ENCODE measurements at places on chromosomes 7 and 10.

DNA sequence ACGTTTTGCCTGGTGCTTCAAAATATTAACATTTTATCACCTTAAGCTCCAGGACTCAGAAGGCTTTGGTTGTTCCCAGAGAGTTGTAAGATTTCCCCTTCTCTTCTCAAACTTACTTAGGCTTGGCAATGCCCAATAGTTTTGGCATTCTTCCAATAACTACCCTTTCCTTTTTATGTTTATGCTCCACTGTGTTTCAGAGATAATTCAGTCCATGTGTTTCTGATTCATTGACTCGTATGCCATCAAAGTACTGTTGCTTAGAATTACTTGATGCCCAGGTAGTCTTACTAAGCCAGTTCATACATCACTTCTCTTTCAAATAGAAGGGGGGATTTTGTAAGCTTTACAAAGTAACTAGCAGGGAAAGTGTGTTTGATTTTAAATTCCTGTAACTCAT is 66.6 kb downstream of the AGMO start:
- ATAC-seq, result no peak

DNA sequence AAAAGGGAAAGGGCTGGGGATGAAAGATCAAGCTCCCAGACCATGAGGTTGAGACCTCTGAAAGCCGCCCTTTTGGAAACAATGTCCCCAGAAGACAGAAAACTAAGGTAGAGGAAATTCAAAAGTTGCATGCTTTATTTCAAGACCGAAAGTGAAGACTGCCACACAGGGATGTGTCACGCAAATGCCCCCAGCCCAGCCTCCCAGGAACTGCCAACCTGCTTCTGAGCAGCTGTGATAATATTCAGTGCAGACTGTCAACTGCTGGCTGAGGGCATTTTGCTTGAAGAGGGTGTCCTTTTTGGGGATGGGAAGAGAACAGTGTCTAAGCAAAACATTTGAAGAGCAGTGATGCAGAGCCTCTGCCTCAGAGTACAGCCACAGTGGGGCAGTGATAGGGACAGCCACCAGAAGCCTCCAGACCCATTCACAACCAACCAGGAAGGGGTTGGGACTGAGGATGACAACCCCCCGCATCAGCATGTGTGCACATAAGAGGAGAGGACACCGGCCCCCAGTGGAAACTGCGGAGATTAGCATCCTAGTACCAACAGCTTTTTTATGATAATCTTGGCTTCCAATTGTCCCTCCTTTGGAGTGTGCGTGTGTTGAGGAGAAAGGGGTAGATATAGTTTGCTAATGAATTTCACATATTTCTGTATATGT is 34.7 kb upstream of the NFE2L3 start:
- ATAC-seq, result no peak

- no peak for ATAC-seq
Observed at GRCh38 chr7:82677493-82677892, 233.9 kb upstream of the CACNA2D1 start.

- ATAC-seq, result no peak
Observed at GRCh38 chr10:102322914-102323313, 72.6 kb upstream of the NFKB2 start.

DNA sequence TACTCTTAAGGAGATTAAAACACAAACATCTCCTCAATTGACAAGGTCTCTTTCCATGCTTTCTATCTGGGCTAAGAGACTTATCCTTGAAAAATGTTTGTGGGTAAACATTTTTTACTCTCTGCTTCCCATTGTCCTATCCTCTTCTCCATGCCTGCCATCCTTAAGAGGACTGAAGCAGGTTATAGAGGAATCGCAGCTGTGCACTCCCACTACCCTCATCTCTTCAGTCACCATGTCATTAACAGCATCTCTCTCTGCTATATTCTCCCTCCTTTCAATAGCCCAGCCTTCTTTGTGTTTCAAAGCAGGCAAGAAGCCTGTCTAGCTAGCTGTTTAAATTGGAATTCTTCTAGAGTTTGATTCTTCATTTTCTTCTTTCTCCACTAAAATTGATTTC is 22.6 kb downstream of the COL1A2 start:
- ATAC-seq, result no peak

DNA sequence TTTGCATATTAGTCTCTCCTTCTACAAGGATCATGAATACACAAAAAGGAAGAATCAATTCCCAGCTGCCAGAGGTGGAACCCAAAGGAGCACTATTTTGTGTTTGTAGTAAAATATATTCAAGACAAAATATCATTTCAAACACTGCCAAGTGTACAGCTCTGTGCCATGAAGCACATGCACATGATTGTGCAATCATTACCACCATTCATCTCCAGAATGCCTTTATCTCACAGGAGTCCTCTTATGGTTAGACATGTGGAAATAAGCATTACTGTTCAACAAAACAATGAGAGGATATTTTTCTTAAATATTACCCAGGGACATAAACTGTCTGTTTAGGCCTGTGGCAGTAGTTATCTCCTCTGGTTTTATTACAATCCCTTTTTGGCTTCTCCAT is 151.4 kb upstream of the PPP1R3A start:
- no peak for ATAC-seq

DNA sequence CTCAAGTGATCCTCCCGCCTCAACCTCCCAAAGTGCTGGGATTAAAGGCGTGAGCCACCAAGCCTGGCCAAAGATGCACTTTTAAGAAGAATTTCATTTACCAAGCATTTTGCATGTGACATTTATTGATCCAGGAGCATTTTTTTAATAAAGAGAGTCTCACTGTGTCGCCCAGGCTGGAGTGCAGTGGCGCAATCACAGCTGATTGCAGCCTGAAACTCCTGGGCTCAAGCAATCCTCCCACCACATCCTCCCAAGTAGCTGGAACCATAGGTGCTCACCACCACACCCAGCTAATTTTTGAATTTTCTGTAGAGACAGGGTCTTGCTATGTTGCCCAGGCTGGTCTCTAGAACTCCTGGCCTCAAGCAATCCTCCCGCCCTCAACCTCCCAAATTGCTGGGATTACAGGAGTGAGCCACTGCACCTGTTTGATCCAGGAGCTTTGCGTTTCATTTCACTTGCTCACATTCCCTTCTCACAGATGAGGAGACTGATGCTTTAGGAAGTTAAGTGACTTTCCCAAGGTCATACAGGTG is 4.4 kb upstream of the TBL2 start:
- no peak for ATAC-seq

DNA sequence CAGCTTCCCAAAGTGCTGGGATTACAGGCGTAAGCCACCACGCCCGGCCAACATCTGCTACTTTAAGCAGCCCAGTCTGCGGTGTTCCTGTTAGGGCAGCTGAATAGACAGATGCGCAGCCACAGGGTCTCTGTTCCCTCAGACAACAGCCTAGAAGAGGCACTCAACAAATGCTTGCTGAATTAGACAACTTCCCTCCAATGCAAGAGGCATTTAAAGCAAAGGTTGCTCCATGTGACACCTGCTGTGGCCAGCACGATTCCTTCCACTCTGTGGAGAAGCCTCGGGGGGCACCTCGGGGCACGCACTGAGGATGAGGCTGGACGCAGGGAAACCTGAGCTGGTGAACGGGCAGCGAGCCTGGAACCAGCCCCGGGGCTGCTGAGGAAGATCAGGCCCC is 237.8 kb downstream of the MAD1L1 start:
- ATAC-seq, result no peak

DNA sequence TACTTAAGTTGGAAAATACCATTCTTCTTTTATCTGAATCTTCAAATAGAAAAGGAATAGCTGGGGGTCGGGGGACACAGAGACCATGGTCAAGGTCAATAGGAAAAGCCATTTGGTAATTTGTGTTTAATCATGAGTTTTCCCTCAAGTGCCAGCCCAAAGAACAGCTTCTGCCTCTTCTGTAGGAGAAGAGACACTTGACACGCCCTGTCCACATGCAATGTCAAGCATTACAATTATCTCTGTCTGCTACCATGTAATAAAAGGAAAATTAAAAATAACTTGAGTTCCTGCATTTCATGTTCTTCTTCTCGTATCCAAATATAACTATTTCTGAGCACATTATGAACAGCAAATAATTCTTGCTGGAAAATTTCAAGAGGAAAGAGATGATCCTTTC is 241.7 kb downstream of the IPMK start:
- ATAC-seq, result no peak

DNA sequence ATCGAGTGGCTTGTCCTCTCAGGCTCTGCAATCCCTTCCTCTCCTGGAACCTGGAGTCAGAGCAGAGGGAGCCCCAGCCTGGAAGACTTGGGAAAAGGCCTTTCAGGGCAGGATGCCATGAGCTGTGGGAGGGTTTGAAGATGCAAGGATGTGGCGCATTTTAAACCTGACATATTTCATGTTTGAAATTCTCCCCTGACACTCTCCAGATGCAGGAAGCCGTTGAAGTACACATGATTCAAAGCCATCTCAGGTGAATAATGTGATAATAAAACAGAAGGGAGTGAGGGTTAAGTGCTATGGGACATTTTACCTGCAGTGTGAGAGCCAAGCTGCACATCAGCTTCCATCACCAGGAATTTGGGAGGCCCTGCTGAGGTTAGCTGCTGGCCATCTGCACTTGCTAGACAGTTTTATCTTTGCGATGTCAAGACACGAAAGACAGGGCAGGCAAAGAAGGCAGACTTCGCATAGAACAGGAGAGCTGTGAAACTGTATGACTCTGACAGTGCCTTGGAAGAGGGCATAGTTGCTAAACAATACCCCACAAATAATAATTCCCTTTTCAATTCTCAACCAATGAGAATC is 159.1 kb upstream of the GDF10 start:
- ATAC-seq, result no peak

DNA sequence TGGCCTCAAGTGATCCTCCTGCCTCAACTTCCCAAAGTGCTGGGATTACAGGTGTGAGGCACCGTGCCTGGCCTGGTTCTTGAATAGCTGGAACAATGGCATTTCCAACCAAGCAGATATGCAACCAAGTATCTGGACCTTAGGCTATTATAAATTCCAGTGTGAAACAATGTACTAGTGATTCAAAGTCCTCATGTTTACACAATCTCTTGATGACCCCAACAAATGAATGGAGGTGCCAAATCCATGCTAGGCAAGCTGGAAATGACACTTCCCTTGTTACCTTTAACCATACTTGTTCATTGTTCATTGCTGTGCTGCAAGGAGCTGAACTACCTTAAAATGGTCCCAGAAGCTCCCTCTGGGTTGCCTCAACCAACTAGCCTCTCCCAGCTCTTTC is 282.2 kb upstream of the KLF14 start:
- no peak for ATAC-seq

DNA sequence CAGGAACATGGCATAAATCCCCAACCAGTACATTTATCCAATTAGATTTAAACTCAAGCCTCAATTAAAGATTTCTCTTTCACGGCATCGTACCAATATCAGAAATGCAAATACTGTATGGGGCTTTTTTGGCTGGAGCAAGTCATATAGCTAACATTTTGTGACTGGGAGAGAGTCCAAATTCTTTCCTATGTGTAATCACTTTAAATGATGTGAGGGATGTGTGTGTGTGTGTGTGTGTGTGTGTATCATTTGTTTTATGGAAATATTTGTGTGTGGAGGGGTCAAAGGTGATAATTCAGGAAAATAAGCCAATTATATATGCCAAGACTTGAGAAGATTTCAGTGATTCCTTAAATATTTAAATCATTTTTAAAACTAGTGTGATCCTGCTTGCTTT is 196.6 kb downstream of the TRIL start:
- ATAC-seq, result no peak

- ATAC-seq, result no peak
Observed at GRCh38 chr10:54797636-54798321, 3.3 kb downstream of the PCDH15 start.

- no peak for ATAC-seq
Observed at GRCh38 chr7:27116962-27117886, 13.3 kb downstream of the HOXA4 start.

DNA sequence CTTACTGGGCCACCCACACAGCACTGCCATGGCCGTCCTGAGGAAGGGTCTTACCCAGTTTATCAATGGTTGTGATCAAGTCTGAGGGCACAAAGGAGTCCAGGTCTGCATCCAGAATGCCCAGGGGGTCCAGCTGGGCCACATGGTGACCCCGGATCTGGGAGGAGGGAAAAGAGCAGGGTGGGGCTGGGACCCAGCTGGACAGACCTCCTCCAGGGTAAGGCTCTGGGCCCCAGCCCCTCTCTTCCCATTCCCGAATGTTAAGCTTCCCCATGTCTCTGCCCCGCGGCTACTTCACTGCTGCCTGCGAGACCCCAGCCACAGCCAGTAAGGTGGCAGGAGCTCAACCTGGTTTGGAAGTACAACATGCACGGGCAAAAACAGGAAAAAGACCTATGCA is 9.5 kb downstream of the OGDHL start:
- no peak for ATAC-seq

GRCh38 chr7:140831724-140832123 is 93.0 kb downstream of the BRAF start:
- ATAC-seq, result no peak

GRCh38 chr7:8251195-8251594 is 10.8 kb downstream of the ICA1 start:
- ATAC-seq, result no peak

DNA sequence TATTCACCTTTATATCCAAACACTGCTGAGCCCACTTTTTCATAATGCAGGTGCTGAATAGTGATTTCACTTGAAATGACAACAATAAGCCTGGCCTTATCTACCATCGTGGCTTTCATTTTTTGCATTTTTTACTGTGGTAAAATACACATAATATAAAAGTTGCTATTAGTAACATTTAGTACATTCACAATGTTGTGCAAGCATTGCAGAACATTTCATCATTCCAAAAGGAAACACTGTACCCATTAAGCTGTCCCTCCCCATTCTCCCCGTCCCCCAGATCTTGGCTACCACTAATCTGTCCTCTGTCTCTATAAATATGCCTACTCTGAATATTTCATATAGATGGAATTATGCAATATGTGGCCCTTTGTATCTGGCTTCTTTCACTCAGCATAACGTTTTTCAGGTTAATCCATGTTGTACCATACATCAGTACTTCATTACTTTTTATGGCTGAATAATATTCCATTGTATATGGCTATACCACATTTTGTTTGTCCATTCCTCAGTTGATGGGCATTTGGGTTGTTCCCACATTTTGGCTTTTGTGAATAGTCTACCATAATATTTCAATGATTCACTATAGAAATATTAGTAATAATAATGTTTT is 68.5 kb upstream of the ARID5B start:
- no peak for ATAC-seq

GRCh38 chr7:48454750-48455192 is 283.5 kb downstream of the ABCA13 start:
- ATAC-seq, result no peak

- ATAC-seq, result no peak
Observed at GRCh38 chr7:66189695-66190503, 15.2 kb upstream of the TPST1 start.
